ENCODE measurements at places on chromosomes 5 and 9. TPM values are rescaled to one million over a fixed set of nuclear protein-coding genes. Genes with fewer than 3 reads are reported as not detected.
A peak's percentile ranks its signal among the peaks of the same experiment; 100 is the strongest.

The ARID3C gene
- not detected for total RNA-seq

The GABRA6 gene
- total RNA-seq = not detected

The HMCN2 gene
- 16.7 TPM for total RNA-seq

The LPAR1 gene
- 27.1 TPM for total RNA-seq

The CDX1 gene
- 249 TPM for total RNA-seq

- peak; percentile 73 for DNase-seq
Observed at GRCh38 chr9:4604678-4605095, 57.4 kb upstream of the PLPP6 start.

GRCh38 chr9:137174722-137175293 lies 3.0 kb upstream of the TMEM210 start:
- DNase-seq = no peak

GRCh38 chr5:138051441-138052296 lies 18.8 kb upstream of the FAM13B start:
- no peak for DNase-seq

DNA sequence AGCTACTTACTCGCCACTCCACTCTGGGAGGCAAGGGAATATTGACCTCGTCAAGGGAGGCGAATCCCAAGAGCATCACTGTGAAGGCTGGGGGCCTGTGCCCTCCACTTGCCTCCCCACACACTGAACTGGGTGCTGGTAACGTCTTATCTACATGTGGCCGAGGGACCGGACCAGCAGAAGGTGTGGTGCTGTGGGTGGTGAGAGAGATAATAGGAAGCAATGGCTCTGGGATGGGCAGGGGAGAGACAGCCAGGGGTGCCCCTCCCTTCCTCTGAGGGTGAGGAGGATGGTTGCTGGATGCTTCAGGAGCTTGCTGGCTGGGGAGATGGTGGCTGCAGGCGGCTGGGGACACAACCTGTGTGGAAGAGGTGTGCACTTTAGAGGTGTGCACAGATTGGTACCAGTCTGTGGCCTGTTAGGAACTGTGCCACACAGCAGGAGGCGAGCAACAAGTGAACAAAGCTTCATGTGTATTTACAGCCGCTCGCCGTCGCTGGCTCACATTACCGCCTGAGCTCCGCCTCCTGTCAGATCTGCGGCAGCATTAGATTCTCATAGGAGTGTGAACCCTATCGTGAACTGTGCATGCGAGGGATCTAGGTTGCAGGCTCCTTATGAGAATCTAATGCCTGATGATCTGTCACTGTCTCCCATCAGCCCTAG lies 100.3 kb downstream of the ENTREP1 start:
- DNase-seq = no peak

GRCh38 chr9:132531195-132531594 lies 51.2 kb upstream of the BARHL1 start:
- no peak for DNase-seq

DNA sequence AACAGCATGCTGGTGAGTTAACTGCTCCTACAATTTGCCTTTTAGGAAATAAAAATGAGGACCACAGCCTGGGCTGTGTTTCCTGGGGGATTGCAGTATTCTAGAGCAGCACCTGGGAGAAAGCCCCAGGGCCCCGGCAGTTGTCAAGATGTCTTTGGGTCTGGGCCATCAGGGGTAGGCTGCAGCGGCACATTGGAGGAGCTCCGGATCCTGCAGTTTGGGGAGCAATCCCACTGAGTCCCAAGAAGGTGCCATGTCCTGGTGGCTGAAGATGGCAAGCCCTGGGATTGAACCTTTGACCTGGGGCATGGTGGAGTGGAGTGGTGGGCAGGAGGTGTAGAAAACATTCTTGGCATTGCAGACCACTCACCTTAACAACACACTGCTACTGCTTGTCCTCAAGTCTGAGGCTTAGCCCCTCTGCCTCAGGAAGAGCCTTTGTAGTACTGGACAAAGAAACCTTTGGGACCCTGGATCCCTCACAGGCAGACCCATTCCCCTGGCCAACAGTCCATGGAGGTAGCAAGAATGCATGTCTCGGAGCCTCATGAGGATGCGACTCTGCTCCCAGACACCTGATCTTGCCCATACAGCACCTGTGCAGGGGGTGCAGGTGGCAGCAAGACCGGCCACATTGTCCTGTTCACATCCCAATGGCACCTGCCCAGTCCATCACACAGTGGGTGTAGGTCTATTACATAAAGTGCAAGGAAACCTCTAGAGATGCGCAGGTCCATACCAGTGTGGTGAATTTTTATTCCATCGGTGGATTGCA lies 159.1 kb upstream of the IRX2 start:
- DNase-seq = no peak

DNA sequence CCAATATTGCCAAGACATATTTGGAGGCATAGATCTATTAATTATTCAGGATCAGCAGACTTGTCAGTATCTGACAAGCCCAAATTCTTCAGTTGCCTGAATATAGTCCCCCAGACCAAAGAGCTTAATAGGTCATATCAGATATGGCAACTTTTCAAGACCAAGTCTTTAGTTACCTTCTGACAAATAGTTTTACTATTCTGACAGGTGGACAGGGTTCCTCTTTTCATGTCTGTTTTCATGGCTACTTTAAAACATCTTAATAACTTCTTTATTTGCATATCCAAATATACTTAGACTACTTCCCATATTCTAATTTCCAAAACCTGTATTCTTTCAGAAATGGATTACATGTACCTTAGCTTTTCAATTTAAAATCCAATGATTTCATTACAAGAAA lies 65.4 kb downstream of the AUH start:
- no peak for DNase-seq

DNA sequence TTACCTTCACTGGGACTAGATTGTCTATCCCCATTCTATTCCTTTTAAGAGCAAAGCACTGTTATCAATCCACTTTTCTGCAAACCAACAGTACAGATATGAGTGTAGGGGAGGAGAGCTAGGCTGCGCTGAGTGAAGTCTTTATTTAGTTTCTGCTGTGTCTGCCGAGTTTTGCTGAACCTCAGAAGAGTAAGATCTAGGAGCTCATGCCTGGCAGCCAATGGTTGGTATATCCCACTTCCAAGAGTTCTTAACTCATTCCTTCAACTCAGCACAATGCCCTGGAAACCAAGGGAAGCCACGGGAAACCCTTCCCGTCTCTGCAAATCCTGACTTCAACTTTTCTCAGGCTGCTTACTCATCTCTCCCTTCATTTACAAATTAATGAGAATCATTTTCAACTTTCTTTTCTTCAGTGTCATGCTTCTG lies 58.0 kb upstream of the JAK2 start:
- no peak for DNase-seq

- no peak for DNase-seq
Observed at GRCh38 chr5:68452286-68452685, 236.7 kb downstream of the PIK3R1 start.

GRCh38 chr5:154485850-154486426 lies 7.9 kb upstream of the HAND1 start:
- no peak for DNase-seq

- DNase-seq = no peak
Observed at GRCh38 chr9:92720807-92721535, 43.7 kb downstream of the BICD2 start.
